ENCODE measurements at places on chromosomes 5 and 9. TPM values are rescaled to one million over a fixed set of nuclear protein-coding genes. Genes with fewer than 3 reads are reported as not detected.

QSOX2 gene
- total RNA-seq, result 20.1 TPM

MRPL41 gene
- 53.7 TPM for total RNA-seq

MEGF10 gene
- total RNA-seq, result 0.71 TPM

RNF208 gene
- total RNA-seq, result not detected

TEX53 gene
- total RNA-seq, result not detected

ZCCHC10 gene
- total RNA-seq, result 46.4 TPM

LSM11 gene
- total RNA-seq, result 5.1 TPM

Measured in M059J (cell line).